ENCODE measurements at places on chromosomes 3 and 15. TPM values are rescaled to one million over a fixed set of nuclear protein-coding genes. Genes with fewer than 3 reads are reported as not detected.

GRCh38 chr3:177902876-177903275 lies 633.4 kb upstream of the KCNMB2 start:
- DNase-seq: no peak

- DNase-seq: no peak
Observed at GRCh38 chr3:138875754-138876664, 41.3 kb upstream of the PIK3CB start.

UBA7 gene
- 116 TPM for total RNA-seq

ADGRG7 gene
- not detected for total RNA-seq

GRCh38 chr3:124847863-124848262 lies 39.3 kb downstream of the ITGB5 start:
- no peak for DNase-seq

DNA sequence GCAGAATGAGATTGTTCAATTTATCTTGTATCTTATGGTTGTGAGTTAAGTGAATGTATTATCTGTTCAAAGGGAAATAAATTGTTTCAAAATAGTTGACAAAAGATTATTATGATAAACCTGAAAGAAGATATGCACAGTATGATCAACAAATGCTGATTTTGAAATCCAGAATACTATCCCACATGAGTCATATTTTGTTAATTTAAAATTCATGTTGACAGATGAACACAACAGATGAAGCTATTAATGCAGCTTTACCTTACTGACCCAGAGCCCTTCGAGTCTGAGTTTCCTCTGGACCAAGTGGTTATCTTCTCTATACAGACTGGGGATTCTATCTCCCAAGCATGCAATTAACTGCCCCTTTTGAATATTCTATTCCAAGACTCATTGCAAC lies 482.8 kb downstream of the FGF12 start:
- no peak for DNase-seq

HTR3E gene
- total RNA-seq: not detected

DNA sequence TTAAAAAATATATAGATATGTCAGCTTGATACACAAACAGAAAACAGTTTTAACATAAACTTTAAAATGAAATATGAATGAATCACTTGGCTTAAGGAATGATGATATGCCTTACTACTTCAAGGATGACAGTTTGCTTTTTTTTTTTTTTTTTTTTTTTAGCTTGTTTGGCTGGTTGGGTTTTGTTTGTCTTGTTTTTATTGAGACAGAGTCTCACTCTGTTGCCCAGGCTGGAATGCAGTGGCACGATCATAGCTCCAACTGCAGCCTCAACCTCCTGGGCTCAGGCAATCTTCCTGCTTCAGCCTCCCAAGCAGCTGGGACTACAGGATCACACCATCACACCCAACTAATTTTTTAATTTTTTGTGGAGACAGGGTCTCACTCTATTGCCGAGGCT lies 14.5 kb downstream of the LRRC2 start:
- DNase-seq: no peak

DNA sequence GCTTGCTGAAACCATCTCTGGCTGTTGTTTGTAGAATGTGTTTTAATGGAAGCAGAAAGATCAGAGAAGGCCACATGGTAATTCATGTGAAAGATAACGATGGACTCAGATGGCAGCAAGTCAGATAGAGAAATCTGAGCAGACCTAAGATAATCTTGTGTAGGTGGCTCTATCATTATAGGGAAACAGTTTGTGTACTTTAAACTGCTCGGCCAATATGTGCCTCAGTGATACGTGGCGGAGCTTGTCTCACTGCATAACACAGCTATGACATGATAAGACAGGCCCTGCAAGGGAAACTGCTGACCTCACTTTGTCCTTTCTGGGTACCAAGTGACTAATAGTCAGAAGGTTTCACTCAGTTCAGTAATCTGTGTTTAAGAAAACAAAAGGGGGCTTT lies 51.0 kb downstream of the MME start:
- no peak for DNase-seq

ZNF860 gene
- total RNA-seq: not detected

PLOD2 gene
- 0.21 TPM for total RNA-seq

- no peak for DNase-seq
Observed at GRCh38 chr15:58875343-58875742, 58.1 kb downstream of the SLTM start.

CAND2 gene
- 1.6 TPM for total RNA-seq

- DNase-seq: no peak
Observed at GRCh38 chr3:48820612-48821324, 26.9 kb downstream of the PRKAR2A start.

GRCh38 chr3:173865900-173866498 lies 468.5 kb downstream of the NLGN1 start:
- DNase-seq: no peak

SUSD5 gene
- total RNA-seq: 0.05 TPM

DNA sequence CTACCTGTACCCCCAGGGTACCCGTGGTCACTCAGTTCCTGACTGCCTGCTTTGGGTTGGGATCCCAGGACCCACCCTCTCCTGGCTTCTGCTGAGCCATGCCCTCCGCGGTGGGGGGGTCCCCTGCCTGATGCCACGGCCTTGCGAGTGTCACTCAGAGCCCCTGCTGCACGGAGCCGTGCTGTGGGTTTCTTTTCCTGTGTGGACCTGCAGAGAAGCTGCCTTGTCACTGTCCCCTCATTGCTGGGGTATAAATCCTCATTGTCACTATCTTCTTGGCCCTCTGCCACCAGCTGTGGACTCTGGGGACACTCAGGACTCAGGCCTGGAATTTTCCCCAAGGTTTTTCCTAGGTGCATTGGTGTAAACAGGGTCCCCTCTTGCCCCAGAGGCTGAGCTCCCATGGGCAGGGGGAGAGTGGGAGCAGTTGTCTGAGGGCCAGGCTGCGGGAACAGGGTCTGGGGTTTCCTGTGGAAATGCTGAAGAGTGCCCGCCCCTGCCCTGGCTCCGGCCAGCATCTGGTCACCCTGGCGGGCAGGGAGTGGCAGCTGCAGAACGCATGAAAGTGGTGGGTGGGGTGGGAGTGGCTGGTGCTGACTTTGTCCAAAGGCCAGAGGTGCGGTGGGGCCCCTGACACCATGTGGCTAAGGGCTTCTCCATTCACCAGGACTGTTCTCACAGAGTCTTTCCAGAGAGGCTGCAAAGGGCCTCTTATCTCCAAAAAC lies 191.7 kb downstream of the GOLGA6L6 start:
- DNase-seq: no peak

- no peak for DNase-seq
Observed at GRCh38 chr3:27089645-27090044, 279.5 kb downstream of the NEK10 start.

GRCh38 chr15:31465083-31465955 lies 138.7 kb downstream of the KLF13 start:
- no peak for DNase-seq

- DNase-seq: no peak
Observed at GRCh38 chr3:35946854-35947515, 307.7 kb downstream of the ARPP21 start.

DNA sequence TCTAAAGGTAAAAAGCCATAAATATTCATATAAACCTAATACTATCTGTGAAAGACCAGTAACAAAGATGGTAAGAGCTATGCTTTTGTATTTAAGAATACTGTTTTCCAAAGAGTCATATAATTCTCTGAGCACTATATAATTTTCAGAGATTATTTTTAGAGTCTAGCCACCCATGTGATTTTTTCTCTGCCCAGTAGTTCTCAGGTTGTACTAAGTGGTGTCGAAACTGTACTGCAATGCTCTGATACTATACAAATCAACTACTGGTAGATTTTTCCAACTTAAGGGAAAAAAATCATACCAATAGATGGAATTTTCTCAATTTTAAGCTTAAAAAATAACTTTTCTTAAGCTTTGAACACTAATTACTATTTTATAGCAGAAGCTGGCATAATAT lies 104.8 kb downstream of the MYO5A start:
- no peak for DNase-seq

DNA sequence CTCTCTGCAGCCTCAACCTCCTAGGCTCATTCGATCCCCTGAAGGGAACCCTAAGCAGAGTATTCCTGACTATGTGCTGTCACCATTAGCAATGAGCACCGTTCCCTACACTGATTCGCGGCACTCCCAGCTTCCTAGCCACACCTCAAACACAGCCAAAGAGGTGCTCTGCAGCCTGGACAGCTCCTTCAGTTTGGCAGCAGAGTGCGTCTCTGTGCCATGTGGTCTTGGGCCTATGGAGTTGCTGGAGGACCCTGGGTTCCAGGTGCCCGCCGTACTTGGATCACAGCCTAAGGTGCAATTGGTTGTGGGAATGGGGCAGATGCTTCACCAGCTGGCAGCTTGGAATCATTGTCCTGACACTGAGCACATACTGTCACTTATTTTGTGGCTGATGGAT lies 17.3 kb upstream of the IL12A start:
- no peak for DNase-seq

DNA sequence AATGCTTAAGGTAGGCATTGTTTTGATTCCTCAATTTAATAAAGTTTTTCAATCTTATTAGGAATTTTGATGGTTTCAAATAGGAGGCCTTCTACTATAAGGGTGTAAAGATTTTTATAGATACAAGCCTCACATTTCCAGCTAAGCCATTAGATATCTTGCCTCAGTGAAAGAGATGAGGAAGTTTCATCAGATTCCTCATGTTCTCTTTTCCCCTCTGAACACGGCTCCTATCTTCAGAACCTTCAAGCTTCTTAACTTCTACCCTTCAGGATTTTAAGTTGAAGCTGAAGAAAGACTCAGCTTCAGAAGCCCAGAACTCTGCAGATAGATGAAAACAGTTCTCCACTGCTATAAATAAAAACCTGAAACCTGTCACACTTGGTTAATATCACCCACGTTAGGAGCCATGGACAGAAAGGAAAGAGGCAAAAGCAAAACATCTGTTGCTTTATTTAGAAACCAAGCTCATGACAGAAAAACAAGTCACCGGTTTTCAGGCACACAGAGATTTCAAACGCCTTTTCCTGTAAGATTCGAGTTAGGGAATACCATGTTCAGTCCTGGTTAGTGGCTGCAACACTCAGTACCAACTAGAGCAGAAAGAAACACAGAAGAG lies 82.2 kb upstream of the GOLGA8B start:
- DNase-seq: no peak

GRCh38 chr3:48795997-48796732 lies 51.5 kb downstream of the PRKAR2A start:
- no peak for DNase-seq

DNA sequence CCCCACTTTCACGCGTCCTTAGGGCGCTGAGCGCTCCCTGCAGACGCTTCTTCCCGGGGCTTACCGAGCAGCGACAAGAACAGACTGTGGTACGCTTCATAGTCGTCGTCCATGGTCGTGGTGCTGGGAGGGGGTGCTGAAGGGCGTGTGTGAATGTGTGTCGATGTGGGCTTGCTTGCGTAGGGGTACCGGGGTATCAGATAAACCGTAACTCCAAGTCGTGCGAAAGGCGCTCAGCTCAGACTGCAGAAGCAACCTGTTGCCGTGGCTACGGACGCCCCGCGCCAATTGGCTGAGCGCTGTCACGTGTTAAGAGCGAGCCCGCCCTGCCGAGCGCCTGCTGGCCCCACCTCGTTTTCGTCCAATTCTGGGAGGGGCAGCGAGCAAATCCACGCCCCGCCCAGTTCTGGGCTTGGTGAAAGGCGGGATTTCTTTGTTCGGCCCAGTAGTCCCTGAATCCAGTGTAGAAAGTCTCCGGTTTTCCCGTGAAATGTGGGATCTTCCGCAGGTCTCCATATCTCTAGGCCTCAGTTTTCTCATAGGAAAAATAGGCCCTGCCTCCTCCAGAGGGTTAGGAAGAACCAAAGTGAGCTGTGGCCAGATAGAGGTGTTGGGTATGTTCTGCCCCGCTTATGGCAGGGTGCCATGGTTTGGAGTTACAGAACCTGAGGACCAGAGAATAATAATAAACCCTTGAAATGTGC lies at the start of gene EFCAB12:
Gene EFCAB12 (minus strand): TSS at position 261 of the 704 bp plus-strand sequence. CDS start 148 bp downstream, at position 113.
- DNase-seq: no peak

P3H2 gene
- total RNA-seq: 69.4 TPM

DNA sequence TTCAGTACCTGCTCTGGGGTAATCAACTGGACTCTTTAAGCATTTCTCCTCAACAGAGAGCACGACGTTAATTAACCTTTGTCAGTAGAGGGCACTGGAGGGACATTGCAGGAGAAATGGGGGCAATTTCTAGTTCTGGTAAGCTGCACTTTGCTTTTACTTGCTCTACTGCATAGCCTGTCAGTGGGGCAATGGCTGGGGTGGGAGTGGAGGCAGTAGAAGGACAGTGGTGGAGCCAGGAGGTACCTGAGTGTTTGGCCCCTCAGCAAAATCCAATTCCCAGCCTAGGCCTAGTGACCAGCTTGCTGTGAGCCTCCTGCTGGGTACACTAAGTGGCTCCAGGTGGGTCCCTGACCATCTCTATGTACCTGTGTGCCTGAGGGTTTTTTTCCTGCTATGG lies 18.3 kb upstream of the MED12L start:
- no peak for DNase-seq

- DNase-seq: no peak
Observed at GRCh38 chr3:187458383-187458782, 90.2 kb downstream of the RTP4 start.

GRCh38 chr15:61243983-61244593 lies 15.0 kb upstream of the RORA start:
- no peak for DNase-seq

GUCA1C gene
- not detected for total RNA-seq

GRCh38 chr3:61664105-61664482 lies 102.7 kb downstream of the PTPRG start:
- DNase-seq: no peak

- DNase-seq: no peak
Observed at GRCh38 chr15:86555098-86555497, 475.4 kb downstream of the AGBL1 start.

GRCh38 chr3:143366672-143367071 lies 247.1 kb downstream of the CHST2 start:
- DNase-seq: no peak

- DNase-seq: no peak
Observed at GRCh38 chr3:33629219-33629618, 88.8 kb downstream of the CLASP2 start.

GRCh38 chr3:138944929-138945708 lies 1.8 kb downstream of the FOXL2 start:
- no peak for DNase-seq

TLR9 gene
- 4.8 TPM for total RNA-seq

- no peak for DNase-seq
Observed at GRCh38 chr3:120192159-120192558, 92.9 kb downstream of the GPR156 start.

DNA sequence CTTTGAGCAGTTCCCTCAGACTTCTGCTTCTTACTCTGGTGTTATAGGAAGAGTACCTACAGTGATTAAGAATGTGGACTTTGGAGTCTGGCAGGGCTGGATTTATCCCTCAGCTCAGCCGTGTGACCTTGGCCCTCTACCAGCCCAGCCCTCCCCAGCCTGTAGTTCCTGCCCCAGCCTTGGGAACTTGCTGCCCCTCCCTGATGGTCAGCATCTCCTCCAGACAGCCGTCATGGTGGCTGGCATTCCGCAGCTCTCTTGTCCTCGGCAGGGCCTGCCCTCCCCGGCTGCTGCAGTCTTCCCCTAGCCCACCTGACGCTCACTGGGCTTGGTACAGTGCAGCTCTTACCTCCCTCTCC lies 21.9 kb upstream of the CPNE9 start:
- DNase-seq: no peak

DNA sequence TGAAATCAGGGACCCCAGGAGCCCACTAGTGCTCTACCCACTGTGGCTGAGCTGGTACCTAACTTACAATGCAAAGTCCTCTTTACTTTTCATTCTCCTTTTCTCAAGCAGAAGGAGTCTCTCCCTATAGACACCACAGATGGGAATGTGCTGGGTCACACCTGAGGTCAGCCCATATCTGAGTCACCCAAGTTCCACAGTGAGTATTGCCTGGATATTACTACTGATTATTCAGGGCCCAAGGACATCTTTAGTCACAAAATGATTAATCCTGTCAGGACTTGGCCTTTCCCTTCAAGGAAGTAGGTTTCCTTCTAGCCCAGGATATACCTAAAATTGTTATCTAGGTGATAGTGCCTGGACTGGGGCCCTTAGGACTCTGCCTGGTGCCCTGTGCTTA lies 1305.2 kb downstream of the SI start:
- DNase-seq: no peak
